ENCODE measurements at places on chromosomes 13 and 19. TPM values are rescaled to one million over a fixed set of nuclear protein-coding genes. Genes with fewer than 3 reads are reported as not detected.

GRCh38 chr13:67308004-67308772 is 78.1 kb upstream of the PCDH9 start:
- no peak for DNase-seq

- DNase-seq = peak; percentile 57
Measured at GRCh38 chr13:49300739-49301589, 53.2 kb downstream of the CDADC1 start.

DNA sequence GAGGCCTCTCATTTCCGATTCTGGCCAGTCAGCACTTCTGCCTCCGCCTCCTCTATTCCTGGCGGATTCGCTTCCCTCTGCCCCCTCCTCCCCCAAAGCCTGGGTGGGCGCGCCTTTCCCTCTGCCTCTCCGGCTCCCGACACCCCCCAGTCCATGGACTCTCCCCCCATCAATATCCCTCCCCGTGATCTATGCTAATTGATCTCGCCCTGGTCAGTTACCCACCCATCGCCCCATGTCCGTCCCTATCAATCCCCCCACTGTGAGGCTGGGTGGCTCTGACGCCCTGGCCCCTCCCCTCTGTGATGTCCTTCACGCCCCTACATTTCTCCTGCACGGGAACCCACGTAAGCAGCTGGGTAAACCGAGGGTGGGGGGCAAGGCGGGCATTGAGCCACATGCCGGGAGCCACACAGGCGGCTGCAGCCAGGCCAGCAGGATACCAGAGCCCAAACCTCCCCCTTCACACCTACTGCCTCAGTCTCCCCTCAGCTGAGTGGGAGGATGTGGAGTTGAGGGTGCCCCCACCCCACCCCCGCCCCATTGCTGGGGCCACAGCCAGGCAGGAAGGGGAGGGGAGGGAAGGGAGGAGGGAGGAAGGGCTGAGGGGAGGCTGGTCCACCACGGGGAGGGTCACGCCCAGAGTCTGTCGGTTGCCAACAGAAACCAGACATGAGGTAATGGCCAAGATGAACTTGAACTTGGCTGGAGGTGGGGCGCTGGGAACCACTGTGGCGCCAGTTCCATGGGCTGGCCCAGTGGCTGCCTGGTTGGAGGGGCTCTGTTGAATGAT is 21.0 kb downstream of the SMIM24 start:
- DNase-seq = peak; percentile 43

The IZUMO4 gene
- not detected for total RNA-seq

- no peak for DNase-seq
Measured at GRCh38 chr19:49507803-49508494, 4.5 kb upstream of the FCGRT start.

GRCh38 chr13:76414320-76414719 is 471.9 kb downstream of the KCTD12 start:
- DNase-seq = no peak

The C13orf42 gene
- not detected for total RNA-seq

Data from MG63 (cell line).